H7 (cell line): ENCODE measurements at places on chromosomes 4 and X. TPM values are rescaled to one million over a fixed set of nuclear protein-coding genes. Genes with fewer than 3 reads are reported as not detected.

MID2 gene
- 8.4 and 9.4 TPM in 2 replicates for total RNA-seq

- DNase-seq: no peak
These were observed 274.7 kb downstream of the GLUD2 start for GRCh38 chrX:121322159-121322558.

GRCh38 chr4:176032454-176032853 is 33.2 kb upstream of the WDR17 start:
- no peak for DNase-seq

ADGRG4 gene
- total RNA-seq: not detected in 2 replicates

TMEM128 gene
- 40.6 and 45.6 TPM in 2 replicates for total RNA-seq

DNA sequence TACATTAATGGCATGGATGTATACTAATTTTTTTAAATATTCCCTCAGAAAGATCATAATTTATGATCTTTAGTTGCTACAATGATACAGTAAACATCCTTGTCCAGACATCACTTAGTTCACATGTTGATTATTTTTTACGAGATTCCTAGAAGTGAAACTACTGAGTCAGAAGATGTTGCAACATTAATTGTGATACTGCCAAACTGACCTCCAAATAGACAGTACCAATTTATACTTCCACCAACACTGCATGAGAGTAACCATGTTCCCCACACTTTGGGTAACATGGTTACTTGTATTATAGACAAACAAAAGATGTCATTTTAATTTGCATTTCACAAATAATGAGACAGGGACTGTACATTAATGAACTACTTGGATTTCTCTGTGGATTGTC is 19.6 kb downstream of the RCHY1 start:
- no peak for DNase-seq

OTUD6A gene
- not detected in 2 replicates for total RNA-seq

DNA sequence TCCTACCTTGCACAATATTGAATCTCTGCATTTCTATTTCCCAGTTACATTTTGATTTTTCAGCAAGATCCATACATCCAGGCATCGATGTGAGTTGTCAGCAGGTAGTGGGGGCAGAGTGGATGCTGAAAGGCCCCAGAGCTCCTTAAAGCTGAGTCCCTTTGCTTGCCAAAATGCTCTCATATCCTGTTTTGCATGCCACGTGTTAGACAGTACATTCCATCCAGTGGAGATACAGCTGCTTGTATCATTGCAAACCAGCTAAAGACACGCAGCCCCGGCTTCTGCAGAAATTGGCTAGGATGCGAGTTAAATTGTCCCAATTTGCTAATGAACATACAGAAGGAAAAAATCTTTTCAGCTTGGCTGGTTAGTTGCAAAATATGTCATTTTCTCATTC is 179.6 kb upstream of the MXRA5 start:
- DNase-seq: no peak

FGB gene
- not detected in 2 replicates for total RNA-seq

CT47B1 gene
- total RNA-seq: not detected in 2 replicates

DNA sequence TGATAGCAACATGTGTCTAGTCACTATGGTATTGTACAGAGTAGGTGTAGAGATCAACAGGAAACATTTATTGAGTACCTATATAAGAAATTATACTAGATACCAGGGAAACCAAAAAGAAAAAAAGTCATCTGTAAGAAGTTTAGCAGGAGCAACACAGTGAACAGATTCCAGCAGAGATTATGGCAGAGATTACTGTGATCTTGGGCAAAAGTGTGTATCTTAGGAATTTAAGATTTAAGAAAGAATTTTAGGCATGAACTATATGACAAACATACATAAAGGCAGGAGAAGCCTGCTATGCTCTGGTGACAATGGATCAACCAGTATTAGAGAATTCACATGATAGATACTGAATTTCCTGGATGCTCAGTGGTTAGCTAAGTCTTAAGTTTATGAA is 37.9 kb downstream of the SNCA start:
- DNase-seq: no peak

- peak; percentile 48 for DNase-seq
These were observed 50.9 kb upstream of the PRDX4 start for GRCh38 chrX:23616361-23616760.

BMPR1B gene
- total RNA-seq: 0.33 and 0.42 TPM in 2 replicates

CCDC149 gene
- 1.4 and 1.7 TPM in 2 replicates for total RNA-seq

ARMCX1 gene
- 27.0 and 33.0 TPM in 2 replicates for total RNA-seq

DNA sequence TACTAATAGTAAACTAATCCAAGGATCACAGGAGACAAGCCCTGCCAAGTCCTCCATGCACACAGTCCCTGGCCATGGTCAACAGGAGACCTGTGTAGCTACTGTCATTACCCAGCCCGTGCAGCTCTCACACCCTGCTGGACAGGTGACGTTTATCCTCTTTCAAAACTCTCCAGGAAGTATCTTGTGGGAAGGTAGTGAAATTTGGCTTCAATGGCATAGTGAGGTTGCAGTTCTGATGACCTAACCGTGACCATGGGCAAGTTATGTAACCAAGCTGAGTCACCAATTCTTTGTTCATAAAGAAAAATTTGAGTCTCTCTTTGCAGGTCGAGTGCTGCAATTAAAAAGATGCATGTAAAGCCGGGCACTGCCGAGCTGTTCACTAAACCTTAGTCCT is 11.3 kb upstream of the SLC2A9 start:
- no peak for DNase-seq

DNA sequence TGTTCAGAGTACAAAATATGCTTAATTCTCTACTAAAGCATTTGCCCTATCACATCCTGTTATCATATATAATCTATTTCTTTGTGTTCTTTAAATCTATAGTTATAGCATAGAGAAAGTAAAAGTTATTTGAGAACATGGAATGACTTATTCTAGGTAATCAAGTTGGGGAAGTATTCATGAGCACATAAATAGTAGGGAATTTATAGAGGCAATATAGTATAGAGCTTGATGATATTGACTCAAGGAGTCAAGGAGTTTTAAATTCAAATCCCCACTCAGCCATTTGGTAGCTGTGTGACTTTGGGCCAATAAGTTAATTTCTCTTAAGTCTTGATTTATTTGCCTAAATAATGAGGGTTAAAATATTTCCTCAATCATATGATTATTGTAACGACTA is 37.5 kb downstream of the PPP1R2C start:
- no peak for DNase-seq

COMMD8 gene
- 12.4 and 13.5 TPM in 2 replicates for total RNA-seq

DNA sequence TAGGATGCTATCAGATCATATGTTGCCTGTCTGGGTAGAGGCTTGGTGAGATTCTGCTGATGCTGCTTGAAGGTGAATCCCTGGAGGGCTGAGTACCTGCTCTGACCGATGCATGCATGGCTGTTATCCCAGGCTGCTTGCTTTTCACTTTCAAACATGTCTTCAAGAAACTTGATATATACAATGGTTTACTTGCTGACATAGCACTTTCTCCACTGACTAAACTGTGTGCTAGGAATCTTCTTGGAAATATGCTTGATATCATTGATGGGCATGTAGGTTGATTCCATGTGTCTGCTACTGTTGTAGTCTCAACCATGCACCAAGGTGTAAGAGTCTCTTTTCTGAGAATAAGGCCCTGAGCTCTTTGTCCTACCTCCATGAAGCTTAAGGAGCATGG is 79.6 kb upstream of the WDR1 start:
- no peak for DNase-seq

ETDB gene
- total RNA-seq: not detected in 2 replicates

AREG gene
- not detected in 2 replicates for total RNA-seq

DNA sequence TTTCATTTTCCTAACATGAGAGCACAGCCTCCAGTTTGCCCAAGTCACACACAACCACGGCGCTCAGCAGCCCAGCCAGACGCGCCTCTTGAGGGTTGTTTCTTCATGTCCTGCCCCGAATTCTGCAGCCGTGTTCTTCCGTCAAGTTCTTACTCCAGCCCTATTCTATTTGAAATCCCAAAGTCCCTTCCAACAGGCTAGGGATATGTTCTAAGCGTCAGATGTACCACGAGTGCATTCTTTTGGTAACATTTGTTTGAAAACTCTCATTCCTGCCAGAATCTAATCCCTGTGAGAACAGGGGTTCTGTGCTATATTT is 23.1 kb downstream of the ACSL1 start:
- DNase-seq: no peak

GRCh38 chr4:155367608-155368007 is 9.2 kb downstream of the MAP9 start:
- DNase-seq: no peak

KDR gene
- 29.7 and 50.6 TPM in 2 replicates for total RNA-seq

CXCL9 gene
- total RNA-seq: not detected in 2 replicates

- no peak for DNase-seq
These were observed 373 bp downstream of the ELOVL6 start for GRCh38 chr4:110198049-110198434.

DNA sequence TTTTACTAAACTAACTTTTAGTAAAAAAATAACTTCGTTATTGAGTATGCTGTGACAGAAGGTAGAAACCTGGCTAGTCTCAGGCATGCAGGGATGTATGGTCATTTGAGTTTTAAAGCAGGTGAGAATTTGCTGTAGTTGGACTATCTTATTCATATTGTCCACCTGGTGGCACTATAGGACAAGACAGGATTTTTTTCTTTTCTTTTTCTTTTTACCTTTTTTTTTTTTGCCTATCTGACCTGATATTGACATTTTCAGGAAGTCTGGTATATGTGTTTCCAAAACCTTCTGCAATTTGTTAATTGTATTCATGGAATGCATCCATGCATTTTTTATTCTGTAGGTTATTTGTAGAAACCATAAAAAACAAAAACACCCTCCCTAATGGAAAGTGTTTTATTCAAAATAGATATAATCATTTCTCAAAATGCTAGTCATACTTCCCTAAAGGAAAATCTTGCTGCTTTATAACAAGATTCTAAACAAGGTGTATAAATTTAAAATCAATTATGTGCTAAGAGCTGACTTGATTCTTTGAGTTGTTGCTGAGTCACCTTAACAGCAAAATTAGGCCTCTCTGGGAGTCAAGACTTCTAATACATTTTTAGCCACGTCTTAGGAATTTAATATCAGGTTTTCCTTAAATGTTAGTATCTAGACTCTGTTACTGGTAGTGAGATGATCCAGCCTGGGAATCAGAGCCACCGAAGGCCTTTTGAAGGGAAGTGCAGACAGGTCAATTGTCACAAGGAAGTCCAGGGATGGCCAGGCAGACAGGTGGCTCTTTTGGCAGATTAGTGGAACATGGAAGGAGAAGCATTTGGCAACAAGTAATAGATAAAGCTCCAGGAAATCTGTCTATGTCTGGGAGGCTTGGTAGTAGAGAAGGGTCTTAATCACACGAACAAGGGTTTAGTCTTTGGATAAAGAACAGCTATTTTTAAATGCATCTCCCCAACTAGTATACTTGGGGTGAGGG is 201.3 kb upstream of the GNPDA2 start:
- DNase-seq: peak; percentile 4

DNA sequence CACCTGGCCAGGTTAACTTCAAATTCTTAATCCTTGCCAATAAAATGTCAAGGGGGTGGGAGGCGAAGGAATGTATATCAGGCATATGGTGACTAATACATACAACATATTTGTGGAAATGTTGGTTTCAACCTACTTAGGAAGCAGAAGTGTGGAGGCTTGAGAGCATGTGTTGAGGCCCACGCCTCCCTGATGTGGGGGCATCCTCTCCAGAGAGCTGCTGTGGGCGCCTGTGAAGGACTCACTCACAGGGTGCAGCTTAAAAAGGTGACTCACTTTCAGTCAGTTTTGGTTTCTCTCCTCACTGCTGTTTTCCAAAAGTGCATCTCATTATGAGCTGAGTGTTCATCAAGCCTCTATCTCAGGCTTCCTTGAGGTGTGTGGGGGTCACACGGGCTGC is 27.5 kb downstream of the LNX1 start:
- DNase-seq: no peak

- DNase-seq: no peak
These were observed 590.3 kb downstream of the PACRGL start for GRCh38 chr4:21290562-21290961.

DNA sequence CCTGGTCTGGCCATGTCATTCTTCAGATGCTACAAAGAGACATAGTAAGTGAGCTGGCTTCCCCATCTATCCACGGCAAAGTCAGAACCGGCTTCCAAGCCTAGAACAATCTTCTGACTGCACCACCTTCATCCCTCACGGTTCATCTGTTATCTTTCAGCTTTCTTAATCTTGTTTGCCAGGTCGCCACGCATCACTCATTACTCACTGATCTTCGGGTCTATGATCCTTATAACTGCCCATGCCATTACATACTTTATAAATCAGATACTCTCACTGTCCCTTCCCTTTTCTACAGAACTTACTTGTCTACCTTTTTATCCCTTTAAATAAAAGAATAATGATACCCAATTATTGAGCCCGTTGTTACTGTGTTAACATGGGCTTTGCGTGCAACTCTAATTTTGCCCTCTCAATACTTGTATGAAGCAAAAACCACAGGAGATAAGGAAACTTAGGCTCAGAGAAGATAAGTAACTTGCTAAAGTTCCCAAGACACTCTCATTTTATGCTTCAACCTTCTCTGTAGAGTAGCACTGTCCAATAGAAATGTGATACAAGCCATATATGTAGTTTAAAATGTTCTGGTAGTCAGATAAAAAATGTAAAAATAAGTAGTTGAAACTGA is 171.7 kb downstream of the AMELX start:
- no peak for DNase-seq

LANCL3 gene
- 0.38 and 0.74 TPM in 2 replicates for total RNA-seq

DNA sequence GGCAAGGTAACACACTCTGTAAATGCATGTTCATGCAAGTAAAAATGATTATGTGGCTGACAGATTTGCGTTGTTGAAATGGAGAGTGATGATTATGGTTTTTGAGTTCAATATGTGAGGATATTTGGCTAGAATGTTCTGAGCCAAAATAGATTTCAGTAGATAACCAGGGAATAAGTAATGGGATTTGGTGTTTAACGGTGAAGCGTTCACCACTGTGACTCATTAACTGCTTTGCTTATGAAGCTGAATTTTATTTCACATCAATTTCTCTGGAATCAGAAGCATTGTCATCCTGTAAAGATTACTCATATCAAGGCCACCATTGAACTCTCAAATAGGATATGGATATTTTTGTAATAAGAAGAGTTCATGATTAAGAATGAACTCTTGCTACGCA is 11.7 kb downstream of the AFP start:
- no peak for DNase-seq

GRCh38 chr4:20264688-20265087 is 13.0 kb downstream of the SLIT2 start:
- no peak for DNase-seq

- DNase-seq: no peak
These were observed 207.9 kb downstream of the MAB21L2 start for GRCh38 chr4:150789864-150790263.

SMIM10L2A gene
- 7.0 and 11.5 TPM in 2 replicates for total RNA-seq

- no peak for DNase-seq
These were observed 241.2 kb downstream of the PCDH10 start for GRCh38 chr4:133390198-133390855.

DNA sequence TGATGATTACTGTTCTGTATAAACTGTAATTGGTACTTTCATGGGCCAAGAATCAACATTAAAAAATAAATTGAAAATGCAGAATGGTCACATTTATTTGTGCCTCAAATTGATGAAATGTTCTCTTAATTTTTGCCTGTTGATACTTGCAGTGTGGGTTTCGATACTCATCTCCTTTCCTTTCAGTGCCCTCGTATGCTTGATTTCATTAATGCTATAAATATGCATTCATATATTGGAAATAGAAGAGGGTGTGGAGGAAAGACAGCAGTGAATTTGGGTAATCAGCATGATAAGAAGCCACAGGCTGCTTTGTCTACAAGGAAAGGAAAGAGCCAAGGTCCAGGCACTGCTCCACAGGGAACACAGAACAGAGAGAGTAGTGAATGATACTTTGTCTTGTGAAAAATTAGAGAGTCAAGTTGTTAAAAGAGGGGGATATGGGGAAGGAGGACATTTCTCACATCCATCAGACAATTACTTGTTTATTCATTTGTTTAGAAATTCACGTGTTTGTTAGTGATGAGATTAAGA is 1.0 kb upstream of the DDX60 start:
- peak; percentile 15 for DNase-seq

FGD1 gene
- 22.4 and 22.9 TPM in 2 replicates for total RNA-seq

TCEAL2 gene
- total RNA-seq: 3.2 and 7.5 TPM in 2 replicates

ERVMER34-1 gene
- total RNA-seq: 3.4 and 5.1 TPM in 2 replicates
